ENCODE measurements at places on chromosomes 6 and 20.

DNA sequence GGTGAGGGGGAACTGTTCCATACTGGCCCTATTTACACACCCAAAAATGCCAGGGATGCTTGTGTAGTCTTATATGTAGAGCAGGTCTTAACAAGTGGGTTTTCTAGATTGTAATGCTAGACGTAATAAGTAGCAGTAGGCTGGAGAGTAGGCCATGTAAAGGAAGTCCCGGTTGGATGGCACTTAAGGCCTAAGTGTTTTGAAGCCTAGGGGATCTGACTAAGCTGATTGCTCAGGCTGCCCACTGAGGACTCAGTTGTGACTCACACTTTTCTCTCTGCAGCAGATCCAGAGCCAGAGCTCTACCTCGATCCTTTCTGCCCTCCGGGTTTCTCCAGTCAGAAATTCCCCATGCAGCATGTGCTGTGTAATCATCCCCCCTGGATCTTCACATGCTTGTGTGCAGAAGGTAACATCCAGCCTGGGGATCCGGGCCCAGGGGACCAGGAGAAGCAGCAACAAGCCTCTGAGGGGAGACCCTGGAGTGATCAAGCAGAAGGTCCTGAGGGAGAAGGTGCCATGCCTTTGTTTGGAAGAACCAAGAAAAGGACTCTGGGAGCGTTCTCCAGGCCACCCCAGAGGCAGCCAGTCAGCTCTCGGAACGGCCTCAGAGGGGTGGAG is 26.6 kb downstream of the ZNF133 start:
- DNase-seq = no peak

DNA sequence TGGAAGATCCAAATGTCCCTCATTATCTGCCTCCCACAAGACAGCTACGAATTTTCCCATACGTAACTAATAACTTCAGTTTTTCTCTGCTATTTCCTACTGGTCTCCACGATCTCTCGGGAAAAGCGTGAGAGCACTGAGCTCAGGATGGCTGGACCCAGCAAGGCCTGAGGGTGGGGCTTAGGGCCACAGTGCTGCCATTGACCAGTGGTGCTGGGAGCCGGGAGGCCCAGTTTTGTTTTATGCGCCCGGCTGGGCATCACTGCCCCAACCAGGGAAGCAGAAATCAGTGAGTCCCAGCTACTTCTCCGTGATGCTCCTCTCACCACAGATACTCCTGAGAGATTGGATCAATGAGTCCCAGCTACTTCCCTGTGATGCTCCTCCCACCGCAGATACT is 238.4 kb downstream of the LY86 start:
- no peak for DNase-seq

DNA sequence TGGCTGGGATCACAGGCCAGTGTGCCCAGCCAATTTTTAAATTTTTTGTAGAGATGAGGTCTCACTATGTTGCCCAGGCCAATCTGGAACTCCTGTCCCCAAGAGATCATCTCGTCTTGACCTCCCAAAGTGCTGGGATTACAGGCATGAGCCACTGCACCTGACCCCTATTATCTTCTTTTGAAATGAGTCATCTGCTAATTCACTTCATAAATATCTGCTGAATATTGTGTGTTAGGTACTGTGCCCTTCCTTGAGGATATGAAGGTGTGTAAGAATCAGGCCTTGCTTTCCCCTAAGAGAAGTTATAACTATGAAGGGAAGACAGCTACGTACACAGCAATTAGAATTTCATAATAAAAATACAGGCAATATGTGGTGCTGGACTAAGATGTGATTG is 8.2 kb downstream of the ATRN start:
- DNase-seq = no peak

DNA sequence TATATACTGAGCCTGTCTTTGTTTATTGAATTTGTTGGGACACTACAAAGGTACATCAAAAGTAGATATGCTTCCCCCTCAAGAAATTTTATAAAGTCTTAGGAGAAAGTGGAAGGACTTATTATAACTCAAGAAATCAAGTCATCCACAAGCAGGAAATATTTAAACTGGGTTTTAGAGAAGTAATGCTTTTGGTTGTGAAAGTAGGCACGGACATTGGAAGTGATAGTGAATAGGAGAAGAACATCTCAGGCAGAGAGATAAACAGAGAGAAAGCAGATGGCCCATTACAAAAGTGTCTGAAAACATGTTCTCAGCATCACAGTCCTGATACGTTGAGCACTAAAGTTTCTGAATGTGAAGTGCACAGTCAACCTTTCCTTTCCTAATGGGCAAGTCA is 415.6 kb upstream of the RNF217 start:
- no peak for DNase-seq

- no peak for DNase-seq
Measured at GRCh38 chr6:37058084-37058586, 52.7 kb downstream of the FGD2 start.

DNA sequence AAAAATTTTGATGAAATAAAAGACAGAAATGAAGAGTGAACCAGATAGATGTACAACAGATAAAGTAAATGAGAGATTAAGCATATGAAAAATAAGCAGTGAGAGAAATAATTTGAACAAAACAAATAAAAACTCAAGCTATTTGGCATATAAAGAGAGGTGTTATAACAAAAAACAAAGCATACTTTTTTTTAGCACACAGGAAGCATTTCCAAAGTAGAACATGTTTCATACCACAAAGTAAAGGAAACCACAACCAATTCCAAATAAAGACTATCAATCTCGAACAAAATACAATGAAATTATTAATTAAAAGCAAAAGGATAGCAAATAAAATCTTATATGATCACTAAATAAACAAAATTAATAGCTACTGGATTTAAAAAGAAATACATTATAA is 6.8 kb downstream of the THEMIS start:
- no peak for DNase-seq

DNA sequence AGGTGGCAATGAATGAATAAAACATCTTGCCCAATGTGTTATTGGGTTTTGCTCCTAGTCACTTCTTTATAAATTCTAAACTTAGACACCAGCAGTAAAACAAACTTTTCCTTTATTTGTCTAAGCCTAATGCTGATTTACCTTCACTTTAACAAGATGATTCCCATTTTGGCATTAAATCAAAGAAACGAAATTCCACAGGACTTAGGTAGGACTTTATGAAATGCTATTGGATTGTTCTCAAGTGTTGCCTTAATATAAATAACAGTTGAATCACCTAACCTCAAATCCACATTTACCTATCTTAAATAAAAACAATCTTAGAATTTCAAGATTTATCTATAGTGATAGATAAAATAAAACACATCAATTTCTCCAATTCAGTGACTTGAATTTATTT is 831.8 kb downstream of the EPHA7 start:
- no peak for DNase-seq

All from stimulated activated CD8-positive, alpha-beta memory T cell treated with anti-CD3 and anti-CD28 coated beads, Interleukin-4, amount 100 ng/mL, for 4 hours (primary cell).